ENCODE measurements at places on chromosomes 13 and 19.

DNA sequence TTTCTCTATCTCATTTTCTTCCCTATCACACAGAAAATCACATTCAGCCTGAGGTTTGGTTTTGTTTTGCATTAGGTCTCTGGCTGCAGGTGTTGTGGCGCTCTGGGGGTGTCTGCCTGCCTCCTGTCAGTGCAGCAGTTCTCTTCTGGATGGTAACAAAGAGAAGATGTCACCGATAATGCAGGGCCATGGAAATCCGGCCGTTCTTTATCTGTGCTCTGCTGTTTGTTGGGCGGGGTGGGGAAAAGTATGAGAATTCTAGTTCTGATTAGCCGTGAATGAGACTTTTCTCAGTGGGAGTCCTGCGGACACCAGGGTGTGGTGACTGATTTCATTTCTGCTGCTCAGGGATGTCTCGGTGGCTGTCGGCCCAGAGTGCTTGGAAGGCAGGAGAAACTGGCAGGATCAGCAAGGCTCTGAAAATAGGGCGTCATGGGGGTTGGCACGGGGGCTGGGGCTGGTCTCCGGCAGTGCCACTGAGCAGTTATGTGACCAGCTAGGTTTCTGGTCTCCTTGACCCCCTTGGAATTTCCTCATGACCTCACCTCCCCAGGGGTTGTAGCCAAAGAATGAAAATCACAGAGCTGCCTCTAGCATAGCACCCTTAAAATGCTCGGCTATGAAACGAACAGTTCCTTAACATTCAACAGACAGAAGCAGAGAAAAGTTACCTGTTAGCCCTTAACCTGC lies 5.0 kb downstream of the RNF113B start:
- no peak for DNase-seq

DNA sequence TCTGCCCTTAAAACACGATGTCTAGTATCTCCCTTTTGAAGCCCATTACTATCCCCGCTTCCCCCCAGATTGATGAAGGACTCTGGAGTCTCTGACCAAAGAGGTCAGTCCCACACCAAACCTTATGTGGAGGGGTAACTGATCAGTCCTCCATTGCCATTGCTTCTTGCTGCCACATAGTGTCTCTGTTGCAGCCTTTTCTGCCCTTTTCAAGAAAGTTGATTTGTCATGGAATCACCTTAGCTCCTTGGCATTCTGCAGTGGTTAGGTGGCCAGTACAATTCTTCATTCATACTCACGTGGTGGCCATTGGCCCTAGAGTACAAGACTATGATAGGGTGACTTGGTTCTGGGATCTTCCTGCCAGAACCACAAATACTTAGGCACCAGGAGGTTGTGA lies 8.4 kb upstream of the HTR2A start:
- DNase-seq = no peak

DNA sequence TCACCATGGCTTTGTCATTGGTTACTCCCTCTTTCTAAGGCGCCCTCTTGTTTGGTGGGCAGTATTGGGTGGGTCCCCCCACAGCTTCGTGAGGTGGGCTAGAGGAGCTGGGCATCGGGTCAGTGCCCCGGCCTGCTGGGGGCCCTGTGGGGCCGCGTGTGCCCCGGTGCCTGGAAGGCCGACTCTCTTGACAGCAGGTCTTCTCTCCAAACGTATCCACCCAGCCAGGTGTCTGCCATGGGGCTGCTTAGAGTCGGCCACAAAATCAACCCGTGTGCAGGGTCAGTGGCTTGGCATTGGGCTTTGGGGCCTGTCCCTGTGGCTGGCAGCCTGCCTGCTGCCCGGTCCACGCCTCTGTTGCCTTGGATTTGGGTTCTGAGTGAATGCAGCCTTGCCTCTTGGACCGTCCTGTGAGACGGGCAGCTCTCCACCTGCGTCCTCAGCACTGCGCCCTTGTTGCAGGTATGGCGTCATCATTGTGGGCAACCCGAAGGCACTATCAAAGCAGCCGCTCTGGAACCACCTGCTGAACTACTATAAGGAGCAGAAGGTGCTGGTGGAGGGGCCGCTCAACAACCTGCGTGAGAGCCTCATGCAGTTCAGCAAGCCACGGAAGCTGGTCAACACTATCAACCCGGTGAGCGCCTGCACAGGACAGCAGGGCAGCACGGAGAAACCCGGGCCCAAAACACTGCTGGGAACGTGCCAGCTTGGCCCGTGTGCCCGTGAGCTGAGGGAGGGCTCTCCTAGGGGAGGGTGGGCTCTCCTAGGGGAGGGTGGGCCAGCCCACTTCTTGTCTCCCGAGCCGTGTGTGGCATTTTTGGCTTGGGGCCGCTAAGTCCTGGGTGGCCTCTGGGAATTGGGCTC lies 31.4 kb downstream of the UPF1 start:
- no peak for DNase-seq

DNA sequence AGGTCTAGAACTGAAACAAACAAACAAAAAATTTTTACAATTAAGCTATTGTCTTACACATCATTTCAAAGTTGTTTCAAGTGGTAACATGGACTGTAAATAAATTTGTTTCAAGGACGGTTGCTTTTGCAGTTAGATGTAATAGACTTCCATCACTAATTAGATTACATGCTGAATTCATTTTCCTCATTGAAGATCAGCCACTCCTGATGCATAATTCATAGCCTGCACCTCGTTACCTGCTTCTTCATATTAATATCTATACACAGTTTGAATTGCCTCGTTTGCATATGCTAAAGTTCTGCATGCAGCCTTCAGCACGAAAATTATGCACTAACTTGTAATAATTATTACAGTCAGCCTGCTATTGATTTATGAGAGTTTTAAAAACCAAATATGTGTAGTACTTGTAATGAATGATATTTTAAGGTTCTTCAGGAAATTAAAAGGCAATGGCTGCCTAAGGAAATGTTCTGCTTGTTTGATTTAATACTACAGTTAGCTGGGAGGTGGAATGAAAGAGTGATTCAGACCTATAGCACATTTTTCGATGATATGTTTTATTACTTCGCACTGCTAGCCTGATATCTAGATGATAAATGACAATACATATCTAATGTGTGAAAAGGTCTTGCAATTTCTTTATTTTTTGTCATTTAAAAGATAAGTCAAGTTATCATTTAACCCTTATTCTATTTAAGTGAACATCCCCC lies 184.9 kb downstream of the DACH1 start:
- no peak for DNase-seq

DNA sequence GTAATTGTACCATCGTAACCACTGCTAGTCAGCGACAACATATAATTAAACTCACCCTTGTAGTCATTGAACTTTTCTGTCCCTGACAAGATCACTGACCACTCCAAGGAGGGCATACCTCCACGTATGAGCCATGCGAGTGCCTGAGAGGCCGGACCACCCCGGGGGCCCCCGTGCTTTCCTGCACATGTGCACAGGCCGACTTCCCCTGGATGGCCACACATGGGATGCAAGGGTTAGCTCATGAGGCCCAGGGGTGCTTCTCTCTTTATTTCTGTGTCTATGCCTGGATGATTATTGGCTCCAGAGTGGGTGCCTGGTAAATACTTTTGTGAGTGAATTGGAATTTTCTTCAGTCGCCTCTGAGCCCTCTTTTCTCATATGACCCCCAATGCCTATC lies 82.8 kb upstream of the ZNF536 start:
- DNase-seq = no peak

DNA sequence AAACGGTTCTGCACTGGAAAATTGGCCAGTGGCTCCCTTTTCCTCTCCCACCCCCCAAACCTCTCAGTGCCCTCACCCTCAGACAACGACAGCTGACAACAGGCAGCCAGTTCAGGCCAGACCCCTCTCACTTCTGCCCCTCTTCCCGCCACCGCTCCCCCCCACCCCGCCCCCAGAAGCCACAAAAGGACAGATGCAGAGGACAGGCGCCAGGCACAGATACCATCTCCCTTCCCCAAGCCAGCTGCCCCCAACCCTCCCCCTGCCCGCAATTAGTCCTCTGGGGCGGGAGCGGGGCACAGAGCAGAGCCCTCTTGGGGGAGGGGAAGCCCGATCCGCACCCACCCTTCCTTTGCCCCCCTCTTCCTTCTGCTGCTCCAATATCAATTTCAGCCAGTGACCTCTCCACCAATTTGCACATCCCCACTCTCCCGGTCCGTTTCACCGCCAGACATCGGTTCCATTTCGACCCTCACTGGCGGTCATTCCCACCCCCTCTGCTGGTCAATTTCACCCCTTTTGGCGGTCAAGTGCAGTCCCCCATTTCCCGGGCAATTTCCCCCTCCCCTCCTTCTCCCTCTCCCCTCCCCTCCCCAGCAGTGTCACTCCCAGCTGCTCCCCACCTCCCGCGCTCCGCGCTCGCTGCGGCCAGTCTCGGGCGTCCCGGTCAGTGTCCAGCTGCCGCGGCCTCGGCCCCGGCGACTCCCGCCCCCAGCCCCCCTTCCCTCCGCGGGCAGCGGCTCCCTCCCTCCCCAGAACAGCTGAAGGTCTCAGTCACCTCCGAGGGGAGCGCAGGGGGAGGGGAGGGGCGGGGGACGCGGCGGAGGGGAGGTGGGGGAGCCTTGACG lies at the start of gene SHD:
SHD (plus strand) TSS at position 848 of the 848 bp plus-strand sequence. CDS start 798 bp downstream, outside the sequence.
- DNase-seq = no peak

DNA sequence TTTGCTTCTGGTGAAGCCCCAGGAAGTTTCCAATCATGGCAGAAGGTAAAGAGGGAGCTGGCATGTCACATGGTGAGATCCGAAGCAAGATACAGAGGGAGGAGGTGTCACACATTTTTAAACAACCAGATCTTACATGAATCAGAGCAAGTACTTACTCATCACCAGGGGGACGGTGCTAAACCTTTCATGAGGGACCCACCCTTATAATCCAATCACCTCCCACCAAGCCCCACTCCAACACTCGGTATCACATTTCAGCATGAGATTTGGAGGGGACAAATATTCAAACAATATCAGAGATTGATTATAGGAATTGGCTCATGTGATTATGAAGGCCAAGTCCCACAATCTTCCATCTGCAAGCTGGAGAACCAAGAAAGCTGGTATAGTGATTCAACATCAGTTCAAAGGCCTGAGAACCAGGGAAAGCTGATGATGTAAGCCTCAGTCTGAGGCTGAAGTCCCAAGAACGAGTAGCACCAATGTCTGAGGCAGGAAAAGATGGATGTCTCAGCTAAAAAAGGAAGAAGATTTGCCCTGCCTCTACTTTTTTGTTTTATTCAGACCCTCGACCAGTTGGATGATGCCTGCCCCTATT lies 58.6 kb upstream of the WDFY2 start:
- no peak for DNase-seq

DNA sequence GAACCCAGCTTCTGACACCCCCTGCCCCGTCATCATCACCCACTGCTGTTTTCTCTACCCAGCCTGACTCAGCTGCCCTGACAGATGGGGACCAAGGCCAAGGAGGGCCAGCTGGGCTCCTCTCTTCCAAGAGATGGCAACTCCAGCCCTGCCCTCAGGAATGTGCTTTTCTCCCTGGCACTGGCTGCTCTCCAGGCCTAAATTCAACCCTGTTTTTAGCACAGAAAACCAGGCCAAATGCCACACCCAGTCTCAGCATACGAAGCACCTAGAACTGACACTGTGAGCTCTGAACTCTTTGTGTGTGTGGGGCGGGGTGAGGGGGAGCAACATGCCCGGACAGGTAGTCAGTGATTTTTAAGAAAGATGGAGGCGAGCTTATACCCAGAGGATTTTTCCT lies 23.4 kb upstream of the IGFL1 start:
- DNase-seq = no peak

GRCh38 chr13:23411220-23411619 lies 22.3 kb downstream of the SACS start:
- no peak for DNase-seq

- no peak for DNase-seq
Observed at GRCh38 chr19:49109569-49110233, 4.5 kb upstream of the LIN7B start.

DNA sequence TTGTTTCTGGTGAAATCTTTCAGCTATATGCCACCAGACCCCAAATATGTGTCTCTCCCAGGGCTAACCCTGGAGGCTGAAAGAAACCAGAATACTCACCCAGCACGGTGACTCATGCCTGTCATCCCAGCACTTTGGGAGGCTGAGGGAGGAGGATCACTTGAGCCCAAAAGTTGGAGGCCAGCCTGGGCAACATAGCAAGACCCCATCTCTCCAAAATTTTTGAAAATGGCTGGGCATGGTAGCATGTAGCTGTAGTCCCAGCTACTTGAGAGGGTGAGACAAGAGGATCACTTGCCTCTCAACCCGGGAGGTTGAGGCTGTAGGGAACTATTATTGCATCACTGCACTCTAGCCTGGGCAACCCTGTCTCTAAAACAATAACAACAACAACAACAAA lies 76.1 kb upstream of the UQCRFS1 start:
- DNase-seq = no peak

- no peak for DNase-seq
Observed at GRCh38 chr13:61664801-61665705, 249.4 kb upstream of the PCDH20 start.

- DNase-seq = no peak
Observed at GRCh38 chr13:78845656-78846365, 186.9 kb upstream of the OBI1 start.

DNA sequence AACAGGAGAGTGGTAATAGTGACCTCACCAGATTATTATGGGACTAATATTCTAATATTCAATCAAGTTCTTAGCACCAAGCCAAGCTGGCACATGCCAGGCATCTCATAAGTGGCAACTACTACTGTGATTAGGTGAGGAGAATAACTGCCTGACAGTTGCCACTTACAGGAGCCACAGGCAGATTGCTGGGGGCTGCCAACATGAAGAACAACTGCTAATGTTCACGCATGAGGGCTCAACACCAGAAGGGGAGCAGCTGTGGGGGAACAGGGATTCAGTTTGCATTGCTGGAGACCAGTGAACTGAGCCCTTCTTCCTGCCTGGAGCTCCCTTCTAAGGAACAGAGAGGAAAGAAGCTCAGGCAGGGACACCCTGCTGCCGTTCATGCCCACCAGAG lies 504.5 kb downstream of the FOXO1 start:
- no peak for DNase-seq

- DNase-seq = no peak
Observed at GRCh38 chr13:46484561-46484960, 68.4 kb upstream of the LRCH1 start.

GRCh38 chr19:3095441-3096191 lies 1.5 kb downstream of the GNA11 start:
- no peak for DNase-seq

DNA sequence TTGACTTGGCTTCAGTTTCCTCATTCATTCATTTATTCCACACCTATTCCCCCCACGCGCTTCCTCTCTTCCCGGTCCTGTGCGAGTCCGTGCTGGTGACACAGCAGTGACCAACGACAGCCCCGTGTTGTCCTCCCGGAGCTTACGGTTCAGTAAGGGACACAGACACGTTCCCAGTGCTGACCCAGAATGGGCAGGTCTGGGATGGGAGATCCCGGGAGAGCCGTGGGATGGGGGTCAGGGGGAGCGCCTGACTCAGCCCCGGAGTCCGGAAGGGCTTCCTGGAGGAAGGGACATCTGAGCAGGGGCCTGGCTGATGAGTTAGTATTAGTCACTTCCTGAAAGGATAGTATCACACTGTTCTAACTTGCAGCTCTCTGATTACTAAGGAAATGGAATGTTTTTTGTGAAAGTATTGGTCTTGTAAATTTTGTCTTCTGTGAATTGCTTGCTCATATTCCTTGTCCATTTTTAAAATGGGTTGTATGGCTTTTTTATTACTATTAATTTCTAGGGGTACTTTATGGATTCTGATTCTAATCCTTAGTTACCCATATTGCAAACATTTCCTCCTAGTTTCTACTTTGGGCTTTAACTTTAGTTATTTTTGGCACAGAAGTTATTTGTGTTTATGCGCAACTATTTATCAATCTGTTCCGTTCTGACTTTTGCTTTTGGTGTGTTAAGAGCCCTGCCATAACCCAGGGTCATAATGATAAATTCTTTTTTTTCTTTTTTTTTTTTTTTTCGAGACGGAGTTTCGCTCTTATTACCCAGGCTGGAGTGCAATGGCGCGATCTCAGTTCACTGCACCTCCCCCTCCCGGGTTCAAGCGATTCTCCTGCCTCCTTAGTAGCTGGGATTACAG lies 708 bp upstream of the ERCC1 start:
- no peak for DNase-seq
